ENCODE measurements at places on chromosomes 1 and 21. TPM values are rescaled to one million over a fixed set of nuclear protein-coding genes. Genes with fewer than 3 reads are reported as not detected.

DNA sequence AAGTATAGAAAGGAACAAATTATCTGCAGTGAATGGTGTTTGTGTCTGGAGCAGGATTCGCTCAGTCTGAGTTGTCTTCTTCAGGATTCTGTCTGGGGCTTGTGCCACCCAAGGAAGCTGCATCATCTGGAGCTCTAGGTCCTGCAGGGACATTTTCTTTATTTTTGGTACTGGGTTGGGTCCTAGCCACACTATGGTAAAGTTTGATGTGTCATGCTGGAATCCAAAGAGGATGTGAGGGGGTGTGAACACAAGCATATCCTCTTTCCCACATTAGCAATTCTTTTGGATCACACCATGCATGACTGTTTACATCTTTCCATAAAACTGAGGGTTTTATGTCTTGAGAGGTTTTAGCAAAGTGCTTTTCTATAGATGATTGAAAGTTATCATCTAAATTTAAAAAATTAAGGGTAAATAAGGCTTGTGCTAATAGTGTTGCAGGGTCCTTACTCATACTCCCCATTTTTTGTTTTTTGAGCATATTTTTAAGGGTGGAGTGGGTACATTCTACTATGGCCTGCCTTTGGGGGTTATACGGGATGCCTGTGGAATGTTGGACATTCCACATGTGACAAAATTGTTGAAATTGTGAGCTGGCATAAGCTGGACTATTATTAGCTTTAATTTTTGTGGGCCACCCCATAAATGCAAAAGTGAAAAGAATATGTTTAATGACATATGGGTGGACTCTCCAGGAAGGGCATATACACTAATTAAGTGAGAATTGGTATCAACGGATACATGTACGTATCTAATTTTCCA is 152.0 kb upstream of the HMCN1 start:
- DNase-seq, result no peak

GRCh38 chr1:28642056-28642846 is 616 bp downstream of the TAF12 start:
- no peak for DNase-seq

GRCh38 chr1:51648180-51649109 is 31.6 kb downstream of the OSBPL9 start:
- DNase-seq, result no peak

- DNase-seq, result no peak
Measured at GRCh38 chr1:6884652-6885153, 99.4 kb downstream of the CAMTA1 start.

DNA sequence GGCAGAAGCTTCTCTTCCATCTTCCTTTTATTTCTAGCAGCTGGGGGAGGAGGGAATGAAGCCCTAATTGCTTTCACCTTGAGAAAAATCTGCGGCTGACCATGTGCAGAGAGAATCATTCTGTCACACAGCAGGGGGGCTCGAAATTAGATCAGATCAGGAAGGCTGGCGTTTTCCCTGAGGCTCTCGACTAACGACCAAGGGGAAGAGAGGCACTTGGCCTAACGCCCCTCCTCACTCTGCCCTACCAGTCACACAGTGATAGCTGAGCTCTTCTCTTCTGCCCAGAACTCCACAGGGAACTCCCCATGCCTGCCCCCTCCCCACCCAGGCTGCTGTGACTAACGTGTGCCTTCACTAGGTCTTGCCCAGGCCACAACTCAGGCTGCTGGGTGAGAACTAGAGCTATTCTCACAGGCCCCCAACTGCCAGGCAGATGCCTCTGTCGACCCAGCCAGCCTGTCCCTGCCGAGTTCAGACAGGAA is 26.5 kb upstream of the KHDRBS1 start:
- DNase-seq, result no peak

DNA sequence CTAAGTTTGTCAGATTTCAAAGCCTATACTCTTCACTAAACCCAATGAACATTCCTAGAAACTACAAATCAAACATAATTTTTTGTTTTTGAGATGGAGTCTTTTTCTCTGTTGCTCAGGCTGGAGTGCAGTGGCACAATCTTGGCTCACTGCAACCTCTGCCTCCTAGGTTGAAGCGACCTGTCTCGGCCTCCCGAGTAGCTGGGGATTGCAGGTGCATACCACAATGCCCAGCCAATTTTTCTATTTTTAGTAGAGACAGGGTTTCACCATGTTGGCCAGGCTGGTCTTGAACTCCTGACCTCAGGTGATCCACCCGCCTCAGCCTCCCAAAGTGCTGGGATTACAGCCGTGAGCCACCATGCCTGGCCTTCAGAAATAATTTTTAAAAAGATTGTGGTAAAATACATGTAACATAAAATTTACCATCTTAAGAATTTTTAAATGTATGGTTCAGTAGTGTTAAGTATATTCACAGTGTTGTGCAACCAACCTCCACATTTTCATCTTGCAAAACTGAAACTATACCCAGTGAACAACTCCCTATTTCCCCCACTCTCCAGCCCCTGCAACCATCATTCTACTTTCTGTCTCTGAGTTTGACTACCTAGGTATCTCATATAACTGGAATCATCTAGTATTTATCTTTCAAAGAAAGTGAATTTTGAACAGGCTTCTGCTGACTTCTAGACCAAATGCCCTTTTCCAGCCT is 2.7 kb upstream of the CFAP141 start:
- no peak for DNase-seq

Gene OLIG2
- total RNA-seq, result 0.11 TPM

Gene CEPT1
- 52.1 TPM for total RNA-seq
